ENCODE measurements at places on chromosomes 2 and 18. TPM values are rescaled to one million over a fixed set of nuclear protein-coding genes. Genes with fewer than 3 reads are reported as not detected.
A peak's percentile ranks its signal among the peaks of the same experiment; 100 is the strongest.

DNA sequence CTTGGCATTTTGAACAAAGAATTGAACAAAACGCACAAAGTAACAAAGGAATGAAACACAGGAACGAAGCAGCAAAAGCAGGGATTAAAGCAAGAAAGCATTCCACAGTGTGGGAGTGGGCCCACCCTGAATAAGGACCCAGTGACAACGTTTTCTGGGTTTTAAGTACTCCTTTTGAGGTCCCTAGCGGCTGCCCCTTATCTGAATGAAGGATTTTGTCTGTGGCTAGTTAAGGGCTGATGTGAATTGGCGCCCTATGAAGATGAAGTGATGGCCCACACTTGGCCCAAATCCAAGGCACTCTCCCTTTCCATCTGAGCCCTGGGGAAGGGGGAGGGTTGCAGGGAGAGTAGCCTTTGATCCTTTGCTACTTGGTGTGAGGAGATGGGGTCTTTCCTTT lies 7.8 kb upstream of the CCDC141 start:
- DNase-seq: no peak
- no peaks in the 10 kb centered on the region for H3K27me3 ChIP-seq
- peaks cover 11% of the 10 kb centered on the region for H3K4me1 ChIP-seq
- peak overlapping the region; percentile 63 for H3K27ac ChIP-seq
- H3K36me3 ChIP-seq: no peaks in the 10 kb centered on the region
- H3K4me3 ChIP-seq: no peak overlapping the region

- H3K27ac ChIP-seq: peak overlapping the region; percentile 29
- H3K27me3 ChIP-seq: no peaks in the 10 kb centered on the region
- peak; percentile 76 for DNase-seq
- H3K4me3 ChIP-seq: no peak overlapping the region
Observed at GRCh38 chr18:59846814-59847490, 52.8 kb upstream of the PMAIP1 start.

GRCh38 chr2:102915128-102915527 lies 153.3 kb downstream of the TMEM182 start:
- no peaks in the 10 kb centered on the region for H3K36me3 ChIP-seq
- H3K27me3 ChIP-seq: no peaks in the 10 kb centered on the region
- no peak for DNase-seq
- H3K4me1 ChIP-seq: no peaks in the 10 kb centered on the region
- H3K27ac ChIP-seq: no peak overlapping the region

The LHCGR gene
- total RNA-seq: not detected

The SYT4 gene
- 1.7 TPM for total RNA-seq

Measured in hepatocyte (in vitro differentiated cells).